Fibroblast of the conjunctiva (primary cell): ENCODE measurements at places on chromosomes 16 and 17.

GRCh38 chr17:45177563-45177962 is 15.9 kb downstream of the HEXIM2 start:
- no peak for DNase-seq

GRCh38 chr17:72126575-72127486 is 6.0 kb downstream of the SOX9 start:
- no peak for DNase-seq

DNA sequence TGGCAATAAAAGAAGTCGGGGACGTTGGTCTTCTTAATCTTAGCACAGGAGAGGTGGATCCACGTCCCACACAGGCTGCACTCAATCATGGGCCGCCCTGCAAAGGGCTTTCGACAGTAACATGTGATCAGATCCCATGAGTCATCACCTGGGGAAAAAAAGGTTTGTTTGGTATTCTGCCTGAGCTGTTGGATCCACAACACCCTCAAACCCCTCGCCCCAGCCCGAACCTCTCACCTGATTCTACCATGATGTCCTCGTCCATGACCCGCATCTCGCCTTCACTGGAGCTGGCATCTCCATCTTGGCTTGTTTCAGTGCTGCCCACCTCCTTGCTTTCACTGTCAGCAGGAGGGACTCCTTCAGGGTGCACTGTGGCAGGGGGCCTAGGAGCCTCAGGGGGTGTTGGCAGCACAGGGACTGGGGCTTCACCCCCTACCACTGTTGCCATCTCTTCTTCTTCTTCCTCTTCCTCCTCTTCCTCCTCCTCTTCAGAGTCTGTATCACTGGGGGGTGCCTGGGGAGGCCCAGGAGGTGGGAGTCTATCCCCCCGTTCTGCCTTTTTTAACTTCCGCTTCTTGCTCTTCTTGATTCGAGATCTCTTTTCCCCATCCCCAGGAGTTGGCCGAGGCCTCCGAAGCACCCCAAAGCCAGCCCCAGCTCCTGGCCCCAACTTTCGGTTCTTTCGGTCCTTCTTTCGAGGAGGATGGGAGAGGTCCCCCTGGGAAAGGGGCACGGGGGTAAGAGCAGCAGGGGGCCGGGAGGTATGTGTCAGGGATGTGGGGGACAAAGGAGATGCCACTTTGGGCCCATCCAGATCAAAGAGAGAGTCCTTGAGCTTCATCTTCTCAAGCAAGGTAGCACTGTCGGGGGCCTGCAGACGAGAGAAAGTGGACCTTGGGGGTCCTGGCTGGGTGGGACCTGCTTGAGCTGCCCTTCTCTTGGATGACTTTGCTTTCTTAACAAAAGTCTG is 1.7 kb upstream of the DVL2 start:
- no peak for DNase-seq

DNA sequence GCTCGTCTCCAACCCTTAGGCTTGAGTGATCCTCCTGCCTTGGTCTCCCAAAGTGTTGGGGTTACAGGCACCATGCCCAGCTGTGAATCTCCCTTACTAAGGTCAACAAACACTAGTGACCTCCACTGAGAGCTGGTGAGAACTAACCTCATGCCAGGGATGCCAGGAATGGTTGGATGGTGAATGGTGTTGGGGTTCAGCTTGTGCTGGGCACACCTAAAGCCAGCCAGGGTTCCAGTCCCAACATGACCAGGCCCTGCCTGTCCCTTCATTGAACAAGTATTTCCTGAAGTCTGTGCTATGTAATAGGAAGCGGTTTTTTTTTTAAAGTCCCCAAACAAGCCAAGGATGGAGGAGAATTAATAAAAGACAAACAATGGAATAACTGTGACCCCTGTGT is 56.0 kb upstream of the TOB1 start:
- no peak for DNase-seq

GRCh38 chr16:31402687-31403086 is 9.6 kb downstream of the ITGAD start:
- DNase-seq: no peak

GRCh38 chr17:7017827-7018200 is 5.0 kb upstream of the BCL6B start:
- no peak for DNase-seq

DNA sequence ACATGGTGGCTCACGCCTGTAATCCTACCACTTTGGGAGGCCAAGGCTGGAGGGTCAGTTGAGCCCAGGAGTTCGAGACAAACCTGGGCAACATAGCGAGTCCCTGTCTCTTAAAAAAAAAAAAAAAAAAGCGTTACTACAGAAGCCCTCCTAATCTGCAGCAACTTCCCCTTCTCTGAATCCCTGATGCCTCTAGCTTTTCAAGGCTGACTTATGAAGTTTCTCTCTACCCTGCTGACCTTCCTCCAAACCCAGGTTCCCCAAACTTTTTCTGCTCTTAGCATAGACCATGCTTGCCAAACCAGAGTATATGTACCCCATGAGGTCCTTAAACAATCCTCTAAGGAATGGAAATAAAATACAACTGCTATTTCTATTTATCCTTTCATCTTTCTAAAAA is 16.4 kb downstream of the LYRM1 start:
- DNase-seq: no peak

DNA sequence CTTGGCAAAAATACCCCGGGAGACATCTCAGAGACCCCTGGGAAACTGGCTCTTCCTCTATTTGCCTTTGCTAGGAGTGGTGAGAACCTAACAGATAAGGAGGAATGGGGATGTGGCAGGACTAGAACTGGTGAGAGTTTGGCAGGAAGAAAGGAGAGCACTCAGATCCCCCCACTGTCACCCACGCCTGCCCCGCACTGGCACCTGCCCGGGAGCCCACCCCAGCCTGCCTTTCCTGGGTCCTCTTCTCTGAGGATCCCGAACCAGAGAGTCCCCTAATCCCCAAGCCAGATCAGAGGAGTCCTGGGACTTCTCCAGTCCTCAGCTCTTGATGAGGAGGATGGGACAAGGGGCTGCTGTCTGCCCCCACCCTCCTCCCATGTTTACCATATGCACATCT is 3.7 kb downstream of the KCNH6 start:
- no peak for DNase-seq

- no peak for DNase-seq
These were observed 50.6 kb upstream of the TANGO6 start for GRCh38 chr16:68792465-68793324.

- DNase-seq: no peak
These were observed 394.1 kb downstream of the WWOX start for GRCh38 chr16:78493573-78493972.

DNA sequence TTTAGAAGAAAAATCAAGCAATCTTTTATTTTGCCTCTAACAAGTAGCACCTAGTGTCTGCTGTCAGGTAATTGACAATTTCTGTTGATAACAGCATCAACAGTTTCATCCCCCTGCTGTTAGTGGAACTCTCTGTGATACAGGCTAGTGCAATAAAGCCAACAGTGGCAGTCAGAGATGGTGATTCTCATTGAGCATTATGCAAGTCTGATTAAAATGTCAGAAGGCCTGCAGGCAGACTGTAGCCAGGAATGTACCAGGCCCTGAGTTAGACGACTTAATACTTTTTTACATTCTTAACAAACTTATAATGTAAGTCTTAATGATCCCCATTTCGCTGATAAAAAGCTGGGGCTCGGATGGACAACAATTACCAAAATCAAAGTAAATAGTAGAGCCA is 14.6 kb downstream of the CYLD start:
- DNase-seq: no peak

- DNase-seq: no peak
These were observed 729 bp downstream of the DDX28 start for GRCh38 chr16:68022278-68022727.

- DNase-seq: no peak
These were observed 588.7 kb downstream of the RBFOX1 start for GRCh38 chr16:7921345-7921744.

DNA sequence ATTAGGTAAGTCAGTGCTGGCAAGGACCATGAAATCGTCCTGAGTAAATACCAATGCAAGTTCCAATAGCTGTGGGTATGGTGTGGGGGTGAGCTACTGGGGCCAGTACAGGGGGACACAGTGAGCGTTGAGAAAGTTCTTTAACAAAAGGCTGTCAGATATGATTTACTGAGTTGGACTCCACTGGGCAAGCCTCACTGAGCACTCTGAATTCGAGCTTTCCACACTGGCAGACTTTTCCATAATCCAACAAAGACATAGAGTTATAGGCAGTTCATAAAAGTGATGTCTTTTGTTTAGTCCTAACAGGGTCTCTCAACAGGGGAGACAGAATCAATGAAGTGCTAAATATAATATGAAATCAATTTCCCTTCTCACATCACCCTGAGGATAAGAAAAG is 489.0 kb downstream of the KCNJ2 start:
- DNase-seq: no peak

- no peak for DNase-seq
These were observed at the start of gene NLRC3 for GRCh38 chr16:3577302-3577752. Gene NLRC3 (minus strand): TSS chr16:3577403. CDS start chr16:3565036, 12,367 bp downstream.

- peak; percentile 67 for DNase-seq
These were observed 1.0 kb downstream of the TELO2 start for GRCh38 chr16:1494129-1494640.

DNA sequence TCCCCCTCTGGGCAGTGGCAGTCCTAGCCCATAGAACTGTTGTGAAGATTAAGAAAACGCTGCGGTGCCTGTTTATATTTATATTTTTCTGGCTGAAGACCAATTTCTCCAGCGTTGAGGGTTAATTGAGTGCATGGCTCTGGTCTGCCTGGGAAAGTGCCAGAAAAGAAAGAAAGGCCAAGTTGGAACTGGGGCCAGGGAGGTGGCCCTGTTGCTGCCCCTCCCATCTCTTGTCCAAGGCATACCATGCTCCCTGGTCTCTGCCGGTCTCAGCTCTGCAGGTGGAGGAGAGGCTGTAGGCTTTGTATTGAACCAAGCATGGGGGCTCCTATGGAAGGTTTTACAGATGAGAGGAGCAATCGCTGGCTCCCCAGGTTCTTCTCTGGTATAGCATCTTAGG is 124.7 kb downstream of the MGAT5B start:
- no peak for DNase-seq

- DNase-seq: no peak
These were observed 446.5 kb downstream of the MAF start for GRCh38 chr16:79154086-79154485.

DNA sequence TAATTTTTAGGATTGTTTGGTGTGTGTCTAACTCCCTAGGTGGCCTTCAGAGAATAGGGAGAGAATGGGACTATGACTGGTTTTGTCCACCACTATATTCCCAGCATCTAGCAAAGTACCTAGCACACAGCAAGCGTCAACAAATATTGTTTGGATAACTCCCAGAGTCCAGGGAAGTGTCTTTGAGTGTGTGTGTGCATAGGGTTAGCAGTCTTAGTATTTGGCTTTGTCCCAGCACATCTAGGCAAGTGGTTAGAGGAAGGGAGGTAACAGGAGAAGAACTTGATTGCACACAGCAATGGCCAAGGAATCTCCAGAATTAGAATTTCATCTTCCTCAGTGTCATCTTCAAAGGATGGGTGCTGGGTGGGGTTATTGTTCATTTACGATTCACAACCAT is 385.4 kb upstream of the CDH5 start:
- DNase-seq: no peak

DNA sequence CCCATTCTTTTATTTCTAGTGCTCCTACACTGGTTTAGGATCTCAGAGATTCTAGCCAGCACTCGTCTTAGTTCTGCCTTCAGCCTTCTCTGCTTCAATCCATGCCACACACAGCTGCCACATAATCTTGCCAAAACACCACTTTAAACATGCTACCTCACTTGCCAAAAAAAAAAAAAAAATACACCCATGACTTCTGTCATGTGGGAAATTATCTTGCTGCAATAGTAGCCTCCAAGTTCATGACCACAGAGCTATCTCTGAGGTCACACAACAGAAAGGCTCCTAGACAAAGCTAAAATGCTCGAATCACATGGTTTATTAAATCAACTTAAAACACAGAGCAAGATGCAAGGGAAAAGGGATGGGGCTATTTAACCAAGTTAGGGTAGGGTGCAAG is 18.1 kb downstream of the FZD2 start:
- DNase-seq: no peak

DNA sequence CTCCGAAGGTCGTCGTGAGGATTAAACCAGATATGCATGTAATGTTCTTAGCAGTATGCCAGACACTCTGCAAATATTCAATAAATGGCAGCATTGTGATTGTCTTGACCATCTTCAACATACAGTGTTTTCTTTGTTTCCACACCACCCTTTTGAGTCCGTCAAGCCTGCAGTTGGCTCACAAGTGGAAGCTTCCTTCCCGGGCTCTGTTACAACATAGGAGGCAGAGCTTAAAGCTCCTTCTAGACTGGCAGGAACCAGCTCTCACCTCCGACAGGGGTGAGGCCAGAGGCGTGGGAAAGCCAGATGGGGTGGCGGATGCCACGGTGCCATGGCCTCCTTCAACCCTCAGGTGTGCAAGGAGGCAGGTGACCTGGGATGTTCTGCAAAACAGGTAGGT is 138.3 kb downstream of the FOXL1 start:
- DNase-seq: no peak

- DNase-seq: no peak
These were observed 786.1 kb downstream of the KCNJ2 start for GRCh38 chr17:70955441-70955840.

- DNase-seq: no peak
These were observed 21.2 kb downstream of the CLEC16A start for GRCh38 chr16:10965440-10966061.

DNA sequence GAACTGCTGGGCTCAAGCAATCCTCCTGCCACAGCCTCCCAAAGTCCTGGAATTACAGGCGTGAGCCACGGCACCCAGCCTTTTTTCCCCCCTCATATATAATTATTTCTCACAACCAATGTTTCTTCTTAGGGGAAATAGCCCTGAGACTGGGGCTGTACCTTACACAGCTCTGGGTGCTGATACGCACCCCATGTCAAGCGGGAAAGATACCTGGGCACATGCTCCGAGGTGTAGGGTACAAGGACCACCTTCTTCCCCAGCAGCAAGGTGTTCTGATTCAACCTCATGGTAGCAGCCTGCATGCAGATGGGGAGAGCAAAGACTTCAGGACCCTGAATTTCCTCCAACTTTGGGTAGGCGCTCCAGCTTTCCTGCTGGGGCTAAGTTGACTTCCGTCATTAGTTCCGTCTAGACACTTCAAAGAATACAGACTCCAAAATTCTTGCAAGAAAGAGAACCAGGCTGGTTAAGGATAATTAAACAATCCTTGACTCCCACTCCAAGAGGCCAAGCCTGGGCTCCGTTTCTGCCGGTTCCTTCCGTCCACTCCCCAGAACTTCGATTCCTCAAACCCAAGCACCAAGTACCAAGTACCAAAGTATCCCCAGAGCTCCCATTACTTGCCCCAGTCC is 619 bp downstream of the NAT9 start:
- DNase-seq: no peak

- peak; percentile 62 for DNase-seq
These were observed 8.8 kb upstream of the LPCAT2 start for GRCh38 chr16:55499951-55500529.
